ENCODE measurements at places on chromosomes 3 and 15.

- DNase-seq: no peak
These were observed 71.2 kb upstream of the DCBLD2 start for GRCh38 chr3:98972720-98973119.

- no peak for DNase-seq
These were observed 55.2 kb downstream of the FAM98B start for GRCh38 chr15:38509152-38509551.

DNA sequence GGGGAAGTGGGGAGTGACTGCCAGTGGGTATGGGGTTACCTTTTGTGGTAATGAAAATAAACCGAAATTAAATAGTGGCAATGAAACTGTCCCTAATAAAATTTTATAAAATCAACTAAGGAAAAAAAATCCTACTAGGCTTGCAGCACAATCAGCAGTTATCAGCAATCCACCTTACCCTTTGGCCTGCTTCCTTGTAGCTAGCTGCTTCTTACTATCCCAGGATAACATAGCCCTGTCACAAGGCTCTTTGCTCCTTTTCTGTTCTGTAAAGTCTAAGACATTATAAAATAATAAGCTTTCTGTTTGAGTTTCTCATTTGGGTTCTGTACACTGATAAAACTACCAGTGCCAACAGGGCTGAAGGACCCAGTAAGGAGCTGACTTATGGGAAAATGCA is 23.0 kb upstream of the CTXND1 start:
- no peak for DNase-seq

- DNase-seq: no peak
These were observed 160.6 kb upstream of the ARHGEF26 start for GRCh38 chr3:153960458-153961074.

- DNase-seq: no peak
These were observed 495 bp upstream of the NXPE3 start for GRCh38 chr3:101778385-101779046.

- no peak for DNase-seq
These were observed 55.5 kb downstream of the BSN start for GRCh38 chr3:49609815-49610214.

DNA sequence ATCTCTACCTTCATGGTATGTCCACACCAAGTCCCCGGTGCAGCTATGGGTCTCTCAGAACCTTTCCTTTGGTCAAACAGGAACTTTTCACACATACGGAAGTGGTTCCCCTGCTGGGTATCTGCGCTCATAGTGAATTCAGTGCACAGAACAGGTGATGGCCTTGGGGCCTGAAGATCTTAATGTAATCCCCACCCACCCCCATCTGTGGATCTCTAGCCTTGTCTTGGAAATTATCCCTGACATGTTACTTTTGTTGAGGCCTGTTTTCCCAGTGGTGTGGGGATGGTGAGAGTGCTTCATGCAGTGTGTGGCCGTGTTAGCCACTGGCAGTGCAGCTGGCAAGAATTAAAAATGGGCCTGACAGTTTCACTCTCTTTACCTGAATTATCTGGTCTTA is 71.9 kb upstream of the MYZAP start:
- DNase-seq: no peak
